Activated naive CD4-positive, alpha-beta T cell treated with Interleukin-2 at 50 U/mL for 16 hours (primary cell): ENCODE measurements at places on chromosomes 7 and 10.

- no peak for DNase-seq
These were observed 4.7 kb downstream of the CPA1 start for GRCh38 chr7:130384841-130385599.

GRCh38 chr7:8214244-8214824 is 47.6 kb downstream of the ICA1 start:
- no peak for DNase-seq

DNA sequence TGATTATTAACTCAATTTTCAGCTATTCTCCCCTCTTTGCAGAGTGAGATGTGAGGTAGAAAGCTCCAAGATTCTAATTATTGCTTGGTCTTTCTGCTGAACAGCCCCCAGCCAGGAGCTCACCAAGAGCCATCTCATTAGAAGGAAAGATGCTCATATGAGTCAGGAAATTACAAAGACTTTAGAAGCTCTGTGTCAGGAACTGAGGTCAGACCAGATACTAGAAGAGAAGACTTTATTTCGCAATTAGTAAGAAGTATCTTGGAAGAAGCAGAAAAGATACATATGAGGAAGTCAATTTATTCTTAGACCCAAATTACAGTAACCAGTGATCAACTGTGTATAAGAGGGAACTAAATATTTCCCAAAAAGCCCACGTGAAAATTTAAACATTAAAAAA is 626.9 kb downstream of the ZWINT start:
- DNase-seq: no peak

GRCh38 chr10:44818041-44818649 is 93.0 kb upstream of the TMEM72 start:
- DNase-seq: no peak

DNA sequence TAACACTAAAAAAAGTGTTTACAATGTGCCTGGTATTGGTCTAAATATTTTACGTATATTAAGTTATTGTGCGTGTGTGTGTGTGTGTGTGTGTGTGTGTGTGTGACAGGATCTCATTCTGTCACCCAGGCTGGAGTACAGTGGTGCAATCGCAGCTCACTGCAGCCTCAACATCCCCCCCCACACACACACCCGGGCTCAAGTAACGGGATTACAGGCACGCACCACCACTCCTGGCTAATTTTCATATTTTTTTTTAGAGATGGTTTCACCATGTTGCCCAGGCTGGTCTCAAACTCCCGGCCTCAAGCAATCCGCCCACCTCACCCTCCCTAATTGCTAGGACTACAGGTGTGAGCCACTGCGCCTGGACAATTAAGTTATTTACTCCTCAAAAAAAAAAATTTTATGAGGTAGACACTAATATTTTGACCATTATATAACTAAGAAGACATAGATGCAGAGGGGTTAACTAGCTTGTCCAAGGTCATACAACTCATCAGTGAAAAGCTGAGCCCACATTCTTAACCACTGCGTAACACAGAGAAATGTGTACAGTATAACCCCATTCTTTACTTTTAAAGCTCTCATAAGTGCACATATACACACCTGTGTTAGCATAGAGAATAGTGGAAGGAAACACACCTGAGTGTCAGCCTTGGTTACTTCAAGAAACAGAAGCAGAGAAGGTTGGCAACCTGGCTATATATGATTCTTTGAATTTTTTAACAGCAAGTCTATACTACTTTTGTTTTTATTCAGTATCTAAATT is 35.0 kb downstream of the DNAJC12 start:
- DNase-seq: no peak

DNA sequence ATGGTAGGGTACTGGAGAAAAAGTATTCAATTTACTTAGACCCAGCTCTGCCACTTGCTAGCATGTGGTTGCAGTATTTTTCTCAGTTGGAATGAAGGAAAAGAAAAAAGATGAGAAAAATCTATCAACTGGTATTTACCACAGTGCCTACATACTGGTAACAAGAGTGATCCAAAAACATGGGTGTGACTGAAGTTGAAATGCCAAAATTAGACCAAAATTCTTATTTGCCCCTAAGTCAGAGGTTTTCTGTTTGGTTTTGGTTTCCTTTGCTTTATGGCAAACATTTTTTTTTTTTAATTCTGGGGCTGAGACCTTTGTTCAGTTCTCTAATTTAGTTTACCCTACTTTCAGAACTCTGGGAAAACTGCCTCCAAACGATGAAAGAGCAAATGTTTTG is 12.3 kb downstream of the HYCC1 start:
- no peak for DNase-seq

DNA sequence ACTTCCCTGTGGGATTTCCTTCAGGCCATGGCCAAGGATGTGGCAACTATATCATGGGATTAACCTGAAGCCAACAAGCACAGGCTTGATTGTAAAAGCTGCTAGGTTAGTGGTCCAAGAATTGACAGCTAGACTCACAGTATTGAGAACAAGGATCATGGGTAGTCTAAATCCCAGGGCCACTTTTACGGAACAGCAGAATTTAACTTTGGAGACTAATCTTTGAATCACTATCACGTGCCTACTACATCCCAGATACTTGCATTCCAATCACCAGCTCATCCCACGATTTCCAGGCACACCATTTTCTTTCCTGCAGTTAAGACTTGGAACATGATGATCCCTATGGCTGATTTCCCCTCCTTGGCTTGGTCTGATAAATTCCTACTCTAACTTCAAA is 65.6 kb upstream of the ADO start:
- no peak for DNase-seq

DNA sequence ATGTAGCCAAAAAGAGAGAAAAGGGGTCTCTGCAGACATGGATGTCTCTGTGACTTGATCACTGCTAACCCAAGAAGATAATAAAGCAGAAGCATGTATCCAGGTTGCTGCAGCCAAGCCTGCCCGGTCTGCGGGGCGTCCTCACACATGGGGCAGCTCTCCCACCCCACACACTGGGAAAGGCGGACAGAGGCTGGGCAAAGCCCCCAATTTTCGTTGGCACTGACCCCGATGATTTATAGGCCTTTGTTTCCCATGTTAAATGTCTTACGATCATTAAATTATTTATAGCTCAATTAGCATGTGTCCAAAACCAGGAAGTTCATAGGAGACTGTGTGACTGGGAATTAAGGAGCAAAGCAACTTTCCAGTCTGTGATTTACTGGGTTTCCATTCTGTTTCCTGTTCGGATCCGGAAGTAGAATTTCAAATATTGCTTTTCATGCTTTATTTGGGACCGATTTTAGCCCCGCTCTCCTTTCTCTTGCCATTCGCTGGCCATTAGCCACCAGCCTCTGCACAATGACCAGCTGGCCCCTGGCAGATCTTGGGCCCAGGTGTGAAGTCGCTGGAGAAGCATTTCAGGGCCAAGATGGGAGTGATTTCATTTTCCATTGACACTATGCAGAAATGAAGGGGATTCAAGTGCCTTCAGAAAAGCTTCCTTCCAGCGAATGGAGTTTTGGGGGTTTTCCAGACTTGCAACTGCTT is 91.6 kb downstream of the EGFR start:
- no peak for DNase-seq

DNA sequence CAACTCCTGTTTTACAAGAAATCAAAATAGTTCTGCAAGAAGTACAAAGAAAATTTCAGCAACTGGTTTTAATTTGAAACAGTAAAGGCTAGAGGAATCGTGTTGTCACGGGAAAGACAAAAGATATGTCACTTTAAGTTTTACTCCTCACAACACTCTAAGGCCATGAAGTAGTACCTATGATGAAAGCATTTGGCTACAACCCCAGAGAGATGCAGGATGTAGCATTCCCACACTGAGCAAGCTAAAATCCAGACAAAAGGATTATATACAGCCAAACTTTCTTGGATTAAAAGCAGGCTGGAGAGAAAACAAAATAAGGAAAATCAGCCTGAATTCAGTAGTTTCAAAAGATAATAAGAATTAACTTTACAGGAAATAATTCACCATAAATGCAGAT is 245.5 kb upstream of the STEAP1 start:
- DNase-seq: no peak

GRCh38 chr10:97017474-97017903 is 168.3 kb downstream of the SLIT1 start:
- no peak for DNase-seq

DNA sequence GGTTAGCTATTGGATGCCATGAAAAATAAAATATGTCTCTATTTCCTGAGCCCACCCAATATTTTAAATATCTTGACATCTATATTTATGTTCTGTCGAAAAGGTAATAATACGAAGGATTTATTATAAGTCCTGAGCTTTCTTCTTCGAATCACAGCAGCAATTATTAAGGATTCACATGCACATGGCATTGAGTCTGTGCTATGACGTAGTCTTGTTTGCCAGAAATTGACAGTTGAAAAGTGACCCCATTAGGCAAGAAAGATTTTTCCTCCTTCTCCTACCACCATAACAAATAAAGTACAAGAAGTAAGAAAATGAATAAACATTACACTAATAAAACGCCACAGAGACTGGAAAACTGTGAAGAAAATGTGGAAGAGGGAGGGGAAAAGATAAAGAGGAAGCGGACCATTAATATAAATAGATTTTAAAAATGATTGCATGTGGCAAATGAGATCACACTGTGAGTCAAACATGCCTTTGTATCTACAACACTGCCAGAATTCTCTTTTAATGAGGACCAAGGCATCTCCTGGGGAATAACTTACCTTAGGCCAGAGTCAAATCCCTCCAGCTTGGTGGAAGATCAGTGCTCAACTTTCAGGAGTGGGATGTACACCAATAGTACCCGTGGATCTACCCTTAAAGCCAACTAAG is 21.6 kb downstream of the FZD1 start:
- DNase-seq: no peak

GRCh38 chr7:52691257-52691656 is 344.2 kb upstream of the POM121L12 start:
- no peak for DNase-seq

DNA sequence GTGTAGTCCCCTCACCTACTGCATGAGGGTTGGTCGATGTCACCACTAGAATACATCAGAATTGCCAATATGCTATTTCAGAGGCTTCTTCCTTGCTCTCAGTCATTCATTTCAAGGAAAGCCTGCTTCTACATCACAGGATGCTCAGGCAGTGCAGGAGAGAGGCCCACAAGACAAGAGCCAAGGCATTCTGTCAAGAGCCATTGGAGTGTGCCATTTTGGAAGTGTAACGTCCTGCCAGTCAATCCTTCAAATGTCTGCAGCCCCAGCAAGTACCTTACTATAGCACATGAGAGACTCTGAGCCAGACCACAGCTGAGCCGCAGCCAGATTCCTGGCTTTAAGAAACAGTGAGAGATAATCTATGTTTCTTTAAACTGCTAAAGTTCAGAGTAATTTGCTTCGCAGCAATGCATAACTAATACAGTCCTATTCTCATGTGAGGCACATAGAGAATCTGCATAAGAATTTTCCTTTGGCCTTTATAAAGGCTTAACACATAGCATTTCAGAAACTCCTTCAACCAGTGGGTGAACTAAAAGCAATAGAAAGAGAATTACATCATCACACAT is 166.5 kb upstream of the GNAI1 start:
- no peak for DNase-seq

DNA sequence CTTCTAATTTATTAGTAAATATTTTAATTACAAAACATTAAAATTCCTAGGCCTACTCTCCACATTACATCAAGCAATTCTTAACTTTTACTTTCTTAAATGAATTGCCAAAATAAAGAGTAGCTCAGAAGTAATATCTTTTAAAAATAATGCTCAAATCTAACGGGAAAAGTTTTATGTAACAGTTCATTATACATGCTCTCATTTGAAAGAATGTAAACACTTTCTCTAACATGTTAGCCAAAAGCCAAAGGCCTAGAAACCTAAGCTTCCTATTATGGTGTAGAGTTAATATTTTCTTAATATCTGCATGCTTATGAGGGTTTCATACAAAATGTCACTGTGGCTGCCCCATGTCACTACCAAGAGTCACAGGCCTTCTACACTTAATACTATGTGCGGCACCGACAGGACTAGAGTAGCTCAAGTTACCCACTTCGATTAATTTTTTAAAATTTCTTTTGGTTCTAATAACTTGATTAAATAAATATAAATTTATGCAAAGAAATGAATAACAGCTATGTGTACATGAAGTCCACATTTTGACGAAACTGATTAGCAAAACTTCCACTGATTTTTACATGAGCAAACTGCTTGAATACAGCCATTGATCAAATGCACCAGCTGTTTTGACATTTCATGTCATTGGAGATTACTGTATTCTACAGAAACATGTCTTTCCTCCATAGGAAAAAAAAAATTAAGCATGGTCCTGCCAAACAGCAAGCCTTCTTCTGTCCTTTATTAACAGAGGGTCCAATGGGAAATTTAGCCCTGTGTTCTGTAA is 3.5 kb downstream of the COBL start:
- no peak for DNase-seq

DNA sequence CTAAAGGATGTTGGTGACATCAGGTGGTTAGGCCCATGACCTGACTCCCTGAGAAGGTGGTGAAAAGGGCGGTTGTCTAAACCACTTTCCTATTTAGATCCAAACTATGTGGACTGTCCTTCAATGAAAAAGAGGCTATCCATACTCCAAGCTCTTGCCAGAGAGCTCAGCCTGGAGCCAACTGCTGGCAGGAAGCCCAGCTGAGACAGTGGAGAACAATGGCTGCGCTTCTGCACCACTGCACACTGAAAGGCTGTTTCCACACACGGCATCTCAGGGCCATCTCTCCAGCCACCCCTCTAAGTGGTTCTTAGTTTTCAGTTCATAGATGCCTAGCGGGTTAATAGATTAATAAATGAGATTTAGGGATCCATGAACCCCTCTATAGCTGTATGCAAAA is 488.8 kb upstream of the ZMIZ1 start:
- no peak for DNase-seq

- no peak for DNase-seq
These were observed 92.5 kb upstream of the SLC13A1 start for GRCh38 chr7:123292227-123292626.

DNA sequence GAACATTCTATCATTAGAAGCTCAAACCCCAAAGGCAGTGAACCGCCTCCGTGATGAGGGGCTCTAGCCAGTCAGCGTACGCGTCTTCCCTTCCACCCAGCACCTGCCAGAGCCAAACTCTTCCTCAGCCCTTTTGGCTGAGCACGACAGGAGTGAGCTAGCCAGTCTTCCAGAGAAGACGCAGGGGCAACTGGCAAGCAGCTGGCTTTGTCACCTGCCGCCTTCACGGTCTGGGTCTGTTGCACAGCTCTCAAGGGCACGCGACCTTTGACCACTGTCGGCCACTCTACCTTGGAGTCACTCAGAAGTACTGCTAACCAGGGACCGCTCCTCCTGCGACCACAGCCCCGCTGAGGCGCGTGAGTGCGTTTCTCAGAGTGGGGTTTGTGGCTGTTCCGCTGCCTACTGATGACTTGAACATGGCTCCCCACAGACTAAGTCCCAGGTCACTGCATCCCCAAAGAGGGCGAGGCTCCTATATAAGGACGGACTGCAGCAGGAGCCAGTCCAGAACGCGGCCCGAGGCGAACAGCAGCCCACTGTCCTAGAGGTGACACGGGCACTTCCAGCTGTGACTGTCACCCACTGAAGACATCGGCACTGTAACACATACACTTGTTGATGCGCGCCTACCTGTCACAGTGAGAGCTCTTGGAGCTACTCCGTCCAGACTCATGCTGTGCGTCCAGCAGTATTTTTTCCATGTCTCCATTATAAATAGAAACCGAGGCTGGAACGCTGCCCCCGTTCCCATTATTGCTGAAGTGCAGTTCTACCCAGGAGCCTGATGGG is 8.4 kb downstream of the BNIP3 start:
- no peak for DNase-seq
